Islet precursor cell (in vitro differentiated cells): ENCODE measurements at places on chromosomes 6 and 20.

DNA sequence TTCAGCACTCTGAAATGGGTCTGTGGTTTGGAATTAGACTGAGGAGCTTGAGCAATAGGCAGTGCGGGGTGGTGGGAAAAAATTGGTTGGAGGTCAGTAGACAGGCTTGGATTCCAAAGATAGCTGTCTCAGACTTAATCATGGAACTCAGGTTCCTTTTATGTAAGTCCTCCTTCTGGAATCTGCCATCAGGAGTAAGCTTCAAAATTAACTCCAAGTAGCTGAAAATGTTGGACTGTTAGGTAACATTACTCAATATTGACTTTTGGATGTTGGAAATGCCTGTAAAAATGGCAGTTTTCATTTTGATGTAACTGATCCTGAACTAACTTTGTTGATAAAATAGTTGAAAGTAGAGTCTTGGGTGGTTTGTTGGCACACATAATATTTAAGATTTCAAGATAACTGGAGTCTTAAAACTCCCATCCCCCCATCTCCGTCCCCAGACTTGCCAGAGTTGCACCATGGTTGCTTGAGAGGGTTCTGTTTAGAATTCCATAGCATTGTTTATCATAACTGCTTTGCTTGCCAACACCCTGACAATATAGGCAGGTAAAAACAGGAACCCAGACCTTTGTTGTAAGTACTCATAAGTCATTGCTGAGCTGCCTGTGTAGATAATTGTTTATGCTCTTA, 83.0 kb downstream of the PHF20 start:
- no peak for DNase-seq

DNA sequence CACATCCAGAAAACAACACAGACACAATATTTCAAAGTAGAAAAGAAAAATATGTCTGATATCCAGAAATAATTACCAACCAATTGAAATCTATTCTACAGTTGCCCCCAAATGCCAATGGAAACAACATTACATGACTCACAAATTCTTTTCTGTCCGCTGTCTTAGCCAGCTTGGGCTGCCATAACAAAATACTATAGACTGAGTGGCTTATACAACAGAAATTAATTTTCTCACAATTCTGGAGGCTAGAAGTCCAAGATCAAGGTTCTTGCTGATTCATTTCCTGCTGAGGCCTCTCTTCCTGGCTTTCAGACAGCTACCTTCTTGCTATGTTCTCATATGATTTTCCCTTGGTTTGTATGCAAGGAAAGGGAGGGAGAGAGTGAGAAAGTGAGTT, 698.1 kb downstream of the DHX35 start:
- DNase-seq, result no peak

- no peak for DNase-seq
Measured at GRCh38 chr6:158067436-158068015, 85.9 kb downstream of the SYNJ2 start.

- no peak for DNase-seq
Measured at GRCh38 chr20:8457978-8458377, 325.9 kb downstream of the PLCB1 start.

GRCh38 chr6:90044833-90045381, 150.6 kb downstream of the GJA10 start:
- no peak for DNase-seq

- DNase-seq, result peak; percentile 28
Measured at GRCh38 chr6:159876242-159876641, 14.5 kb upstream of the MAS1 start.

DNA sequence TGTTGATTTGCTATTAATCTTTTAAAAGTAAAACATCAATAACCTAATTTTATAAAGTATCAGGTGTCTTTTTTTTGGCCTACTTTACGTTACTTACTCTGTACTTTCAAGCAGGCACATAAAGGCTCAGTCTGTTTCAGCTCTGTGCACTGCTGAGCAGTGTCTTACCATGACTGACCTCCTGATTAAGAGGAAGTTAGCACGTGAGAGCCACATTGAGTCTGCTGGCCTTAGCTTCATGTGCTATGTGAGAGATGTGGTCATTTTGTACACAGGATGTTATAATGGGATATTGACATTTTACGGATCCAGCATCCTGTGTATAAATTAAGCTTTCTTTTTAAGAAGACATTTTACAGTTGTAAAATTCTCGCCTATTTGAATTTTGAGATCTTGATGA, 31.9 kb downstream of the ARID1B start:
- DNase-seq, result no peak

DNA sequence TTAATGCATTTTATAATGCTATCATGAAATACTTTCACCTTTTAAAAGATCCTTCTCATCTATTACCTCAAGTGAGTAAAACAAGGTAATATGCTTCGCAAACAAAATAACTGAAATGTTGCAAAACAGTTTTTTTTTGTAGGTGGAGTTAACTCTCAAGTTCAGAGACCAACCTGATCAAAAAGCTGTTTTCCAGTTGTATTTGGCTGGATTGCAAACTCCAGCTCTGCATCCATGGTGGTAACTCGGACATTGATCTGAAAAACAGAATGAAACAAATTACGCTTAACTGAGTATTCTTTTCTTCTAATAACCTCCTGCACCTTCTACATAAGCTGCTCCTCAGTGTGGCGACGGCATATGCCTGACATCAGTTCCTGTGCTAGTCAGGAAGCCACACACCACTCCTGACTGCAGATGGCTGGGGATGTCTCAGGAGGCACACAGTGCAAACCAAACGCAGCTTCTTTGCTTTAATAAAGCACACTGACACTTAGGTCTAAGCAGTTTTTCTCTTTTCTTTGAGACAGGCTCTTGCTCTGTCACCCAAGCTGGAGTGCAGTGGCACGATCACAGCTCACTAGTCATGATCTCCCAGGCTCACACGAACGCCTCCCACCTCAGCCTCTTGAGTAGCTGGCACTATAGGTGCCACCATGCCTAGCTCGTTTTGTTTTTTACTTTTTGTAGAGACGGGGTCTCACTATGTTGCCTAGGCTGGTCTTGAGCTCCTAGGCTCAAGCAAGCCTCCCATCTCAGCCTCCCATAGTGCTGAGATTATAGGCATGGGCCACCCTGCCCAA, 29.9 kb downstream of the EZR start:
- peak; percentile 40 for DNase-seq

DNA sequence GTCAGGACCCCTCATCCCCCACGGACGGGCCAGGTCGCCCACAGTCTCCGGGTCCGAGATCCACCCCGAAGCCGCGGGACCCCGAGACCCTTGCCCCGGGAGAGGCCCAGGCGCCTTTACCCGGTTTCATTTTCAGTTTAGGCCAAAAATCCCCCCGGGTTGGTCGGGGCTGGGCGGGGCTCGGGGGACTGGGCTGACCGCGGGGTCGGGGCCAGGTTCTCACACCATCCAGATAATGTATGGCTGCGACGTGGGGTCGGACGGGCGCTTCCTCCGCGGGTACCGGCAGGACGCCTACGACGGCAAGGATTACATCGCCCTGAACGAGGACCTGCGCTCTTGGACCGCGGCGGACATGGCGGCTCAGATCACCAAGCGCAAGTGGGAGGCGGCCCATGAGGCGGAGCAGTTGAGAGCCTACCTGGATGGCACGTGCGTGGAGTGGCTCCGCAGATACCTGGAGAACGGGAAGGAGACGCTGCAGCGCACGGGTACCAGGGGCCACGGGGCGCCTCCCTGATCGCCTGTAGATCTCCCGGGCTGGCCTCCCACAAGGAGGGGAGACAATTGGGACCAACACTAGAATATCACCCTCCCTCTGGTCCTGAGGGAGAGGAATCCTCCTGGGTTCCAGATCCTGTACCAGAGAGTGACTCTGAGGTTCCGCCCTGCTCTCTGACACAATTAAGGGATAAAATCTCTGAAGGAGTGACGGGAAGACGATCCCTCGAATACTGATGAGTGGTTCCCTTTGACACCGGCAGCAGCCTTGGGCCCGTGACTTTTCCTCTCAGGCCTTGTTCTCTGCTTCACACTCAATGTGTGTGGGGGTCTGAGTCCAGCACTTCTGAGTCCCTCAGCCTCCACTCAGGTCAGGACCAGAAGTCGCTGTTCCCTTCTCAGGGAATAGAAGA, 978 bp downstream of the HLA-A start:
- no peak for DNase-seq
